NCI-H2171 (cell line): ENCODE measurements at places on chromosomes 1 and 21.

DNA sequence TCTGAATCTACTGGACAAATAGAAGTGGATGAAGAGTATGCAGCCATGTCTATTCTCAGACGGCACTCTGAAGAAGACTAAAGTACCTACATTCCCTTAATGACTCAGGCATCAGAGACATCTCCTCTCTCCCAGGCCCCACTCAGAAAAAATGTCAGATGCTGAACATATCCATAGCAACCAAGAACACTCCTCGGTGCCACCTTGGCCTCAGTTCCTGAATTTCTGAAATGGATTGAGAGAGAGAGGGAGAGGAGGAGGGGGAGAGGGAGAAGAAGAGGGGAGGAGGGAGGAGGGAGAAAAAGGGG, 16.0 kb upstream of the OVAAL start:
- no peak for DNase-seq

DNA sequence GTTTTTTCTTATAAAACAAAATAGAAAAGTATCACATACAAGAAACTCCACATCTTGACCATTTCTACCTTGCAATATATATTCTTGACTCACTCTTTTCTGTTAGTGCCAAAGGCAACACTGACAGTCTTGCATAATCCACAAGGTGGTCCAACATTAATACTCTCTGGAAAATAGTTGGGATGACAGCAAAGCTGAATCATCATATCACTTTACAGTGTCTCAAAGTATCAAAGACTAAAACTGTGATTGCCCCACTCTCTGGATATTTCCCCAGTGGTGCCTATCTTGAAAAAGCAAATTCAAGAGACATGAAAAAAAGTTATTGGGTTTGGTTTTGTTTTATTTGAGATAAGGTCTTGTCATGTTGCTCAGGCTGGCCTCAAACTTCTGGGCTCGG, 14.6 kb upstream of the TGFBR3 start:
- no peak for DNase-seq

DNA sequence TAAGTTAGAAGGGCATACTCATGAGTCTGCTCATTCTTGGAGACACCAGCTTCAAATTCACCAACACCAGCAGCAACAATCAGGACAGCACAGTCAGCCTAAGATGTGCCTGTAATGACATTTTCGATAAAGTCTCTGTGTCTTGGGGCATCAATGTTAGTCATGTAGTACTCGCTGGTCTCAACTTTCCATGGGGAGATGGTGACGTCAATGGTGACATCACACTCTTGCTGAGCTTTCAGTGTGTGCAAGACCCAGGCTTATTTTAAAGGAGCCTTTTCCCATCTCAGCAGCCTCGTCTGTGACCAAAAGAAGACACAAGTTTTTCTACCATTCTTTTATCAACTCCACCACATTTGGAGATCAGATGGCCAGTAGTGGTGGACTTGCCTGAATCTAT, 75.5 kb downstream of the SERINC2 start:
- DNase-seq, result no peak

- DNase-seq, result no peak
Measured at GRCh38 chr21:44000360-44000759, 11.7 kb upstream of the TRAPPC10 start.

- no peak for DNase-seq
Measured at GRCh38 chr1:61186753-61187152, 104.4 kb downstream of the NFIA start.

- DNase-seq, result no peak
Measured at GRCh38 chr1:3638027-3638426, 11.9 kb downstream of the WRAP73 start.

DNA sequence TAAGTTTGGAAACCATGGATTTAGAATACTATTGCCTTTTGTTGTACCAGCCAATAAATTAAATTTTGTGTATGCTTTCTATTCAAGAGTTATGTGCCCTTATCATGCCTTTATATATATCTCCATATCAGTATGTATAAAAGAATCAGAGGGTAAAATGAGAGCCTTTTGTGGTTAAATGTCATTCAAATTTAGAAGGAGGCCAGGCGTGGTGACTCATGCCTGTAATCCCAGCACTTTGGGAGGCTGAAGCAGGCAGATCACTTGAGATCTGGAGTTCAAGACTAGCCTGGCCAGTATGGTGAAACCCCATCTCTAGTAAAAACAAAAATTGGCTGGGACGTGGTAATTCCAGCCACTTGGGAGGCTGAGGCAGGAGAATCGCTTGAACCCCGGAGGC, 88.9 kb downstream of the XPR1 start:
- no peak for DNase-seq

- peak; percentile 93 for DNase-seq
Measured at GRCh38 chr1:41366455-41367287, 5.4 kb downstream of the FOXO6 start.

DNA sequence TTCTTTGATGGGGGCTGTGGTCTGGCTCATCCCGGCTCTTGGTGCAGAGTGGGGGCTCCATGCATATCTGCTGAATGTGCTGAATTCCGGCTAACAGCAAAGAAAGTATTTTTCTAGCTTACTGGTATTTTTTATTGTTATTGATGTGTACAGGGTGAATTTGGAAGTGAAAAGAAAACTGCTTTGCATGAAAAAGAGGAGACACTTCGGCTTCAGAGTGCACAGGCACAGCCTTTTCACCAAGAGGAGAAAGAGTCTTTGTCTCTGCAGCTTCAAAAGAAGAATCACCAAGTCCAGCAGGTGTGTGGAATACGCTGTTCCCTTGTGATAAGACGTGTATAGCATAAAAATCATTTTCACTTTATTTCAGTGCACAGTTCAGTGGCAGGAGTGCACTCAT, 57.6 kb downstream of the PCNT start:
- no peak for DNase-seq

GRCh38 chr1:240136402-240136801, 44.7 kb downstream of the FMN2 start:
- no peak for DNase-seq

GRCh38 chr1:178536844-178537371, 24.0 kb downstream of the TEX35 start:
- no peak for DNase-seq

DNA sequence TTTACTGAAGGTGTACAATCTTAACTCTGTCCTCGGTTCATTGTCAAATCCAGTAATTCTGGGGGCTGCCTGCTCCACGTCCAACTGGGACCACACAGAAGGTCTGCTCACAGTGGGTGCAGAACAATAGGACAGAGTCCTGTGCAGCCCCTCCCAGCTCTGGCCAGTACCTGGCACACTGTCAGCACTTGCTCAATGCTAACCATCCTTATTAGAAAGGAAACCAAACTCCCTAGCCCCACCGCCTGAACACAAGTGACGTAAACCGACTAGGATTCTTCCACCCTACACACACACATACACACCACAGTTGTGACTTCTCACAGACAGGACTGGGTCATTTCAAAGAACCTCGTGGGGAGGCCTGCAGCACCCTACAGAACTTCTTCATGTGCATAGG, 5.2 kb downstream of the BCAR3 start:
- DNase-seq, result no peak

GRCh38 chr21:32459972-32460371, 47.5 kb downstream of the EVA1C start:
- no peak for DNase-seq

DNA sequence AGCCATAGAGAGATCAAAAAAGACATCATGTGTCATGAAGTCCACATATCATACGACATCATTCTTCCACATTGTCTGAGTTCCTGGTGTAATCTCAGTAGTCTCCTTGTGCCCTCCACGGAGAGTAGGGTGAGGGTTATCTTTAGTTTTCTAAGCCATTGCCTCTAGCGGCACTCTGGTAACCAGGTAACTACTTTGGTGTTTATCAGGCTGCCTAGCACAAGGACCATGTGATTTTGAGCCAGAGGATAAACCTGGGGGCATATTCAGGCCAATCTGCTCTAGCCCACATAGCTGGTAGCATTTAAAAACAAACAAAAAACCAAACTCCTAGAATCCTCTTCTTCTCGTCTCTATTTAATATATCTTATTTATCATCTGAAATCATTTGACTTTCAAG, 147.4 kb downstream of the GDAP2 start:
- no peak for DNase-seq

DNA sequence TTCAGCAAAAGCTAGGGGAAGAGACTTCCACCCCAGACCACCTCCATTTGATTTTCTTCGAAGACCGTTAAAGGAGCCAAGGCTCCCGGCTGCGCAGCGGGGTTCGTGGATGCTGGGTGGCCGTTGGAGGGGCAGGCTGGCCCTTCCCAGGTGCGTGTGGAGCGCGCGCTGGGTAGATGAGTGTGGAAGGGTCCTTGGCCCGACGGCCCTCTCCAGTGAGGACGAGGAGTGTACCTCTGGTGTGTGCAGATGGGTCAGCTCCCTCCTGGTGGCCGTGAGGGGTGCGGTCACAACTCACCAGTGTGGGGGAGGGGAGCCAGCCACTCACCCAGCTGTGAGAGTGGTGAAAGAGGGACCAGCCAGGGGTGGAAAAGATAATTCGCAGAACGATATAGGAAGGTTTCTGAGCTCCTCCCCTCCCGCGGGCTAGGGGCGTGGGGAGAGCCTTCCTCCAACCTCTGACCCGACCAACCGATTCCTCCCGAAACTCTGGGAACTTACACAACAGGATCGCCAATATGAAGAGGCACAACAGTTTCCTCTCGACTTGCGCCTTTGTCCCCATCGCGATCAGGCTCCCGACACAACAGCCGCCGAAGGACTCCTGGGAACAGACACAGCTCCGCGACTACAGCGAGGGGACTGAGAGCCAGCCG, at the start of gene F11R:
F11R (minus strand) TSS at position 644 of the 656 bp plus-strand sequence; CDS start at position 565, 79 bp downstream.
- DNase-seq, result peak; percentile 55

DNA sequence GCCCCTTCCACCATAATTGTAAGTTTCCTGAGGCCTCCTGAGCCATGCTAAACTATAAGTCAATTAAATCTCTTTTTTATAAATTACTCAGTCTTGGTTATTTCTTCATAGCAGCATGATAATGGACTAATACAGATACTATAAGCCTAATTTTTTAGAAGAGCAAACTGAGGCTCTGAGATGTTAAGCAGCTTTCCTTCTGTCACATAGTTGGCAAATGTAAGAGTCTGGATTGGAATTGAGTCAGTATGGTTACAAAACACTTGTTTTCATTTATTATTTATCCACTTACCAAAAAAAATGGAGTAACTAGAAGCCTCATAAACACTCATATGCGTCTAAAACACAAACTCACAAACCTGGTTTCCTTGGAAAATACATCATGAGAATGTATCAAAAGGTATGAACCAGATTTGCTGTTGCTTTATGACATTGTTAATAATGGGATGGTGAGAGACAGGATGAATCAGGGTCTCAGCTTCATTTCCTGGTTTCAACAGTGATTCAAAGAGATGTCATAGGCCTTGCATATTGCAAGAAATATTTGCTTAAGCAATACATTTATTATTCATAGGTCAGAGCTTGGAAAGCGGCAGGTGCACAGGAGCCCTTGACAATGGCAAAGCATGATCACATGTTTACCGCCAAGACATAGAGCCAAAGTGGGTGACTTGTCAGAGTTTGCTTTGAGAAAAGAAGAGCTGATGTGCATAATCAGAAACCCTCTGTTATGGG, 221.5 kb downstream of the GRIK1 start:
- no peak for DNase-seq

DNA sequence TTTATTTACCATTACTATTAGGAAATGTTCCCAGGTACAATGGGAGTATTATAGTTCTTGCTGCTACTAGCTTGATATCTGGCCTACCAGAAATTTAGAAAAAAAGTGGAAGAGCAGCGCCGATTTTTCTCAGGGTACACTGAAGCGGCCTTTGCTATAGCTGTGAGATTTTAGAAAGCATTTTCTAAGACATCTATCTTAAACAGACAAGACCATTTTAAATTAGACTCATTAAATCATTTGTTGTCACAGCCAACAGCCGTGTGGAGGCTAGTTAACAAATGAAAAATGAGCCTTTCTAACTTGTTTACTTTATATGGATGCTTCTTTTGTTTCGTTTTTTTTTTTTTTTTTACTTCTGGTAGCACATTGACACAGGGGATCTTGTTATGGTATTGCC, 183.2 kb upstream of the ZRANB2 start:
- DNase-seq, result no peak

DNA sequence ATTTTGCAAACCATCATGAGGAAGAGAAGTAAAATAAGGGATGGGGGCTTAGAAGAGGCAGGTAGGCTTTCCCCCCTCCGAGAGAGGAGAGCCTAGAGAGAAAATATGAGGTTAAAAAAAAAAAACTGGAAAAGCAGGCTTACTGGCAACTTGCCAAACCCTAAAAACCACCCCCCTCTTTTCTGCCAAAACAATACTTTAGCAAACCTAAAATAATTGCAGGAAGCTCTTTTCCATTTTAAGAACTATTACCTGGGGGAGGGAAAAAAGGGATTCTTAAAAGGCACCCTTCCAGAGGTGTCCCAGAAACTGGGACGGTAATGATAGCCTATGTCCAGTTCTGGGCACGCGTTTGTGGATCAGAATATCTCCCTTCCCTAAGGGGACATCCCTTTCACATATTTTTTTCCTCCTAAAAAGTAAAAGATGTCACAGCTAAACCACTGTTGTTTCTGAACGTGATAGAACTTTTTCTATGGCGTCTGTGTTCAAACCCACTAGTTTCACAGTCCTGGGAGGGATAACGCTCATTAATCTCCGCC, 1.1 kb upstream of the NFIA start:
- no peak for DNase-seq

DNA sequence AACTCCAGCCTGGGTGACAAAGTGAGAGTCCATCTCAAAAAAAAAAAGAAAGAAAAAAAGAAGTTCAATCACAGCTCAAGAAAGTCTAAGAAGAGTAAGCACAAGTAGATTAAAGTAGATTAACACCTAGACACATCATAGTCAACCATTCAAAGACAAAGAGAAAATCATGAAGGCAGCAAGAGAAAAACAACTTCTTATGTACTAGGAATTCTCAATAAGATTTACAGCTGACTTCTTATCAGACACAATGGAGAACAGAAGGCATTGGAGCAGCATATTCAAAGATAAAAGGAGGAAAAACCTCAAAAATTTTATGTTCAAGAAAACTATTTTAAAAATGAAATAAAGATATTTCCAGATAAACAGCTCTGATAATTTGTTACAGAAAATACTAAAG, 147.3 kb downstream of the LBR start:
- DNase-seq, result no peak

- DNase-seq, result no peak
Measured at GRCh38 chr1:9539829-9540550, 725 bp downstream of the SLC25A33 start.

GRCh38 chr1:91749788-91750231, 136.1 kb downstream of the TGFBR3 start:
- no peak for DNase-seq

GRCh38 chr1:71561729-71562128, 480.9 kb upstream of the ZRANB2 start:
- no peak for DNase-seq

GRCh38 chr1:115810609-115811008, 30.3 kb downstream of the NHLH2 start:
- peak; percentile 66 for DNase-seq

DNA sequence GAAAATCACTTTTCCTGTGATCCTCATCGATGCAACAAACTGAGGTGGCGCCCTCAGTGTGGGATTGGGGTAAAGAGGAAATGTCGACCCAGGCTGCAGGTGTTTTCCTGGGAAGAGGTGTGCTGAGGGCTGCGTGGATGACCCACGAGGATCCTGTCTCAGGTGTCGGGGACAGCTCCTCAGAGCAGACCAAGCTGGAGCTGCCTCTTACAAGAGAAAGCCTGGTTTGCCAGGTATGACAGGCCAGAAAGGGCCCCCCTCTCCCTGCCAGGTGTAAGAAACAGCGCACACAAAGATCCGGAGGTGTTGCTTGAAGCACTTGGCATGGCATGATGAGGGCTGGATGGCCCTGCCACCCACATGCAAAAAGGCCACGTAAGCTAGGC, 12.6 kb downstream of the FHAD1 start:
- no peak for DNase-seq
